ENCODE measurements at places on chromosomes 12 and 14.

DNA sequence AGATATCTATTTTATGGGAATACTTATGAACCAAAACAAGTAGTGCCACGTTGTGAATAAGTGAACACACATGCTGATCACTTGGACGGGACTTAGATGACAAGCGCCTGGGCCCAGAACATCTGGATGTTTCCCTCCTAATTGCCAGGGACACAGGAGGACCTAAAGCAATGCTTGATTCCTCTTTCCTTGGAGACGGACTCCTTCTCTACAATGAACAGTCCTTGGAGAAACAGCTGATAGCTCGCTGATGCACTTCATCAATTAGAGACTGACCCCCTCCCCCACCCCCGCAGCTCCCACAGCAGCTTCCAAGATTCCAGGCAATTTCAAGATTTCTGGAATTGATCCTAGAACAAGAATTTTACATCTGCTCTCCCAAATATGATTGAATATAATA, 86.4 kb downstream of the ST8SIA1 start:
- DNase-seq = peak; percentile 65

DNA sequence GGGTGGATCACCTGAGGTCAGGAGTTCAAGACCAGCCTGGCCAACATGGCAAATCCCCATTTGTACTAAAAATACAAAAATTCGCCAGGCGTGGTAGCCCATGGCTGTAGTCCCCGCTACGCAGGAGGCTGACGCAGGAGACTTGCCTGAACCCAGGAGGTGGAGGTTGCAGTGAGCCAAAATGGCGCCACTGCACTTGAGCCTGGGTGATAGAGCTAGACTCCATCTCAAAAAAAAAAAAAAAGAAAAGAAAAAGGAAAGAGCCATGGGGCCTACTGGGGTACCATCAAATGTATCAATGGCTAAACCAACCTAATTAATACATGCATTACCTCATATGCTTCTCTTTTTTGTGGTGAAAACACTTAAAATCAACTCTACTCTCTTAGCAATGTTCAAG, 10.7 kb downstream of the TFCP2 start:
- no peak for DNase-seq

DNA sequence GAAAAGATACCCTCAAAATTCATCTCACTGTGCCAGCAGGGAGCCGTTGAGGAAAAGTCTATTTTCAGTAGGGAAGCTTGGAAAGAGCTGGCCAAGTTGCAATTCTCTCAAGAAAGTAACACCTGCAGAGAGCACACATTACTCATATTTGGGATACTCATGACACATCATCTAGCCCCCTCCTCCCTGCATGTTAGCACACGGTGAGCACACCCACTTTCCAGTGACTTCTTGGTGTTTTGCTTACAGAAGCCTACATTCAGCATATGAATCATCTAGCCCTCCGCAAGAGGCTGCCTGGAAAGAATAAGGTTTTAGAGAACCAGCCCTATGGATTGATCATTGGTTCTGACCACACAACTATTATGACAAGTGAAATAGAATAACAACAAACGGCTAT, 124.5 kb downstream of the PTPRO start:
- no peak for DNase-seq

GRCh38 chr12:113949321-113950305, 16.5 kb downstream of the RBM19 start:
- DNase-seq = no peak

DNA sequence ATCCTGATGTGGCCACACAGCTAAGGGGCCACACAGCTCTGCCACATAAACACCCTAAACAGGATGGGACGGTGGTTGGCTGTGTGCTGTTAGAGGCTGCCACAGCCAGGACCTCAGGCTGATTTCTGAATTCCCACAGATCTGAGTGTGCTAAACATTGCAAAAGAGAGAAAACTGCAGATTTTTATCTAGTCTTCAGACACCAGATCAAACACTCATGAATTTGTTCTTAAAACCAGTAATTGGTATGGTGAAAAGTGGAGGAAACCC, 190.7 kb downstream of the MON2 start:
- no peak for DNase-seq

- no peak for DNase-seq
Measured at GRCh38 chr12:114221957-114222630, 183.8 kb downstream of the TBX5 start.

DNA sequence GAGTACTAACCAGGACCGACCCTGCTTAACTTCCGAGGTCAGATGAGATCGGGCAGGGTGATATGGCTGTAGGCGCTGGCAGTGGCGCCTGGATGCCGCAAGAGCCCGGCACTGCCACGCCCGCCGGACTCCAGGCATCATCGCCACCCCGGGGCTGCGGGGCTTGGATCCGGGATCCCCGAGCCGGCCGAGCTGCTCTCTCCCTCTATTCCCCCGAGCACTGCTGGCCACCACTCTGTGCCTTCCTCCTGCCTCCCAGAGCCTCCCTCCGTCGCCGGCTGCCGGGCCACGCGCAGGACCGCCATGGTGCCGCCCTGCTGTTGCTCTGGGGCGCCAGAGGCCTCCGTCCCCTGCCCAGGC, 153.2 kb upstream of the ALG10B start:
- DNase-seq = no peak

DNA sequence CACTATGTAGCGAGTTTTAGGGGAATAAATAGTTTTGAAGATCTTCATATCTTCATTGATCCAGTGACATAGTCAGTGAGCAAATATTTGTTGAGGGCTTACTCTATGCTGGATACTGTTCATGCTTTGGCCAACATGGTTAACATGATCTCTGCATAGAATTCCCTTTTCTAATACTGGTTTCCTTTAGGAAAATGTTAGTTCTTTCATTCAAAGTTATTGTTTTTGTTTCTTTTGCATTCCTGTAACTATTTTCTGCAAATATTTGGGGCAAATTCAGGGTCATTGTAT, 226.5 kb downstream of the C12orf50 start:
- no peak for DNase-seq

DNA sequence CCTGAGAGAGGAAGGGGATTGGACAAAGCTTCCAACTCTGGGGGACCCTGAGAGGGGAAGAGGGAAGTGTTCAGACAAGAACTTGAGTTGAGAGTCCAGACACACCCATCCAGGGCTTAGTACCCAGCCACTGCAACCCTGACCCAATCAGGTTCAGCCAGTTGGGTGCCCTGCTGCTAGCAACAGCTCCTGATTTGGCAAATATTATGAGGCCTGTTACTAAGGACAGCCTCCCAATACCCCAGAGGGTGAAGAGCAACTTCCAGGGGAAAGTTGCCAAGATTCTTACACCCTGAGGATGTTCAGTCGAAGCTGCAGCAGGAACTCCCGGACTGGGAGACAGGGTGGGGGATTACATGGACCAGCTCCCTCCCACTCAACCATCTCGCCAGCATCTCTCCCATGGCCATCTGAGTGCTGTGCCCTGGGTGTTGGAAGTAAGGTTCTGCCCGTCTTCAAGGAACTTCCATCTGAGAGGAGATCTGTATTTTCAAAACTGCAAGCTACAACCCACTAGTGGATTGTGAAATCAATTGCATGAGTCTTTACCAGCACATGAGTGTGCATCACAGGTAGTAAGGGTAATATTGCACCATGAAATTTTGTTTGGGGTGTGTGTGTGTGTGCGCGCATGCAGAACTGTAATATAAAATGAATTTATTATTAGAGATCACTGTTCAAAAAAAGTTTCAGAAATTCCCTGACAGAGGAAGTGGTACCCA, 11.5 kb upstream of the KRT78 start:
- DNase-seq = no peak

- DNase-seq = no peak
Measured at GRCh38 chr12:92650228-92650822, 52.5 kb upstream of the PLEKHG7 start.

DNA sequence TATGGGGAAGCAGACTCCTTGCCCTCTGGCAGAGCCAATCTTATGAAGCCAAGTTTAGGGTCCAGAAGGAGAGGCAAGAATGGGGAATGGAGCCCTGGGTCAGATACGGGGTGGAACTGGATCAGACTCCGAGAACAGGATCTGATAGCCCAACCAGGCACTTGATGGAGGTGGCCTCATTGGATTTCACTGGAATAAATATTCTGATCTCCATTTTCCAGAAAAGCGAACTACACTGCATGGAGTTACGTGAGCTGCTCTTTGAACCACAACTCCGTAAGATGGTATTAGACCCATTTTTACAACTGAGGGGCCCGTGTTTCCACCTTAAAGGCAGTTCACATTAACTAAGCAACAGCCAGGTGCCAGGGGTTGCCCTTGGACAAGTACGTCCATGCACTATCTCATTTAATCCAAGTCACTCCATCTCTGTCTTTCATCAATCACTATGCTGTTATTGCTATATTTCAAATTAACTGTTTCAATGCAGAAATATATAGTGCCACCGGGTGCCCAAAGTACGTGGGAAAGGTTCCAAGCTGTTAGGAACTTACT, 155.2 kb downstream of the BCL11B start:
- no peak for DNase-seq

GRCh38 chr14:61547186-61548069, 147.9 kb upstream of the HIF1A start:
- DNase-seq = no peak

- DNase-seq = no peak
Measured at GRCh38 chr12:53748072-53748840, 3.5 kb downstream of the CISTR start.

GRCh38 chr12:3130057-3130830, 53.1 kb downstream of the TSPAN9 start:
- DNase-seq = no peak

DNA sequence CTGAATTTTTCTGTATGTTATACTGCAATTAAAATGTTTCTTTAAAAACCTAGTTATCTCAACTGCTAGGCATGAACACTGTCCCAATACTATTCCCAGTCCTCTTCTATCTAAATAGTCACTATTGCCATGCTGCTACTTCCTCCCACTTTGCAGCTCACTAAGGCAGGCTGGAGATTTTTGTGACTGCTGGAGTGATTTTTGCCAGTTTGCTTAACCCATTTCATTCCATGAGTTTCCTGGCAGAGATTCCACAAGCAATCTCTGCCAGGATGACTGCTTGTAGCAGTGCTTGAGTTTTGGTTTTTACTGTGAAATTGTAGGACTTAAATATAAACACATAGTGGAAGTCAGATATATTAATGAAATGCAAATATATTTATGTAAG, 80.8 kb downstream of the BHLHE41 start:
- no peak for DNase-seq

GRCh38 chr12:102064476-102064875, 2.7 kb upstream of the WASHC3 start:
- DNase-seq = no peak

DNA sequence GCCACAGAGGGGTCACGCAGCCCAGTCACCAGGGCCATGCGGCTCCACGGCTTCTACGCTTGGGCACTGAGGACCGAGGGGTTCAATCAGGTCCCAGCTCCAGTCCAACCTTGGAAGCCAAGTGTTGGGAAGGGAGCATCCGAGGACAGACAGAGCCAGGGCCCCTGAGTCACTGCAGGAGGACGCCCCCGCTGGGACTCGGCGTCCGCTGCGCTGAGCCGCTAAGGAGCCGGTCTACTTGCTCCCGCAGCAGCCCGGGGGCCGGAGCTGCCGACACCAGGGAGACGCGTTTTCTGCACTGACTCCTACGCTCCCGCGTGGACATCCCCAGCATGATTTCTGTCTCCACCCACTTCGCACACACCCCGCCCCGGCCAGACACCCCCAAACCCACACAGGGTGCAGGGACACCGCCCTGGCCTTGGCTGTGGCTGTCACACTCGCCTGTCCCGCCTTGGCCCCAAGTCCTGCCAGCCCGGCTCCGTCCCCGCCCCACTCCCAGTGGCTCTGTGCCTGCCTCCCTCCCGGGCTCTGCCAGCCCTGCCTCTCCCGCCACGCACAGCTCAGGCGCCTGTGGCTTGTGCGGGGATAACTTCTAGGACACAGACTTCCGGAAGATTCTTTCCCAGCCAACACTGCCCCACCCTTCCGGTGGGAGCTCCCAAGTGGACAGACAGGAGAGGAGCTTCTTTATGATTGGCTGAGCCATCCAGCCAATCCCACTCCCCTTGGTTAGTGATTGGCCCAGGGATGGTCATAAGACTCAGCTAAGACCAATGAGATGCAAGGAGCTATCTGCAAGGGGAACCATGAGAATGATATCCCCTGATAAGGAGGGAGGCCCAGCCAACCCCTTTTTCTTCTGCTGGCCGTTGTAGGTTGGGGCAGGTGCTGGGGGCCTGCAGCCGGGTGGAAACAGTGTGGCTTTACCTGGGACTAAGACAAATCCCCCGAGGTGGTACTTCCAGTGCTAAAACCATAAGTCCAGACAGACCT, 118.9 kb upstream of the SFSWAP start:
- no peak for DNase-seq

DNA sequence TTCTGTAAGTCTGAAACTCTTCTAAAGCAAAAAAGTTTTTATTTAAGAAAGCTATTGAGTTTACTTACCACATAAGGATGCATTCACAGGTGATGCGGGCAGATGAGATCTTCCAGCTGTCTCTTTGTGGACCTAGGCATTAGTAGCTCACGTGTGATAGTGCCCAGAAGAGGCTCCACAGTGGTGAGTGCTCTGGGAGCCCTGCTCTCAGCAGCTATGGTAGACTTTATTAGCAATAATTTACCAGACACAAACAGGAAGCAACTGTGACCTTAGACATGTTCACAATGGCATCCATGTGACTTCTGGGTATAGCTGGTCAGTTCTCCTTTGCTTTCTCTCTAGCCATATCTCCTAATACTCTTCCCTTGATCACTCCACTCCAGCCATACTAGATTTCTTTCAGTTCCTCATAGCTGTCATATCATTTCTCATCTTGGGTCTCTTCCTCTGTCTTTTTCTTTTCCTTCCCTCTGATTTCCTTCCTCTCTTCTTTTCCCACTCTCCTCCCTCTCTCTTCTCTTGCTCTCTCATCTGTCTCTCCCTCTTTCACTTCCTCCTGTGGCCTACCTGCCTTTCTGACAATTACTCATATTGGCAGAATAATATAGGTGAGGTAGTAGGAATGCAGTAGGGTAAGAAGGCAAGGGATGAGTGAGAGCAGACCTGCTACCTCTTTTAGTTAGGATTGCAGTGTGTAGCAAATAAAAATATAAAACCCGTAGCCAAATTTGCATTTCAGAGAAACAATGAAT, 75.2 kb upstream of the SCAF11 start:
- no peak for DNase-seq

DNA sequence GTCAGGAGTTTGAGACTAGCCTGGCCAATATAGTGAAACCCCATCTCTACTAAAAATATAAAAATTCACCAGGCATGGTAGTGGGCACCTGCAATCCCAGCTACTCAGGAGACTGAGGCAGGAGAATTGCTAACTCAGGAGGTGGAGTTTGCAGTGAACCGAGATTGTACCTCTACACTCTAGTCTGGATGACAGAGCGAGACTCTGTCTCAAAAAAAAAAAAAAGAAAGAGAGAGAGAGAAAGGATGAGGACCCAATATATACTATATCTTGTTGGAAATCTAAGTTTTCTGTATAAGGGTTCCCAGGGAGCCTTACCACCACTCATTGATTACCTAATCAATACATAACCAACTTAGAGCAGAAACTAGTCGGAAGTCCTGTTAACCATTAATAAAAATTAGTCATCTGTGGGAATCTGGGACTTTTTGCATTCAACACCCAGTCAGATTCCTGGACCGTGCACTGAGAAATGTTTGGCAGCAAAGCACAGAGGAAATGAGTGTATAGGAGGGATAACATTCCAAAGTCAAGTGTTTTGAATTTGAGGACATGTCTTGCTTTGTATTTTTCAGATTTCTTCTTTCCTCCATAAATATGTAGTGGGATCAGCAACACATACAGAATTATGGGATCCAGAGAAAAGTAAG, 44.8 kb upstream of the NR2C1 start:
- no peak for DNase-seq

All from forelimb muscle (tissue), 1 donor.